ENCODE measurements at places on chromosomes 5 and 9.

GRCh38 chr5:73188764-73189531, 16.0 kb downstream of the TMEM174 start:
- DNase-seq: no peak

GRCh38 chr9:70902692-70903131, 218.7 kb downstream of the TRPM3 start:
- peak; percentile 97 for DNase-seq

DNA sequence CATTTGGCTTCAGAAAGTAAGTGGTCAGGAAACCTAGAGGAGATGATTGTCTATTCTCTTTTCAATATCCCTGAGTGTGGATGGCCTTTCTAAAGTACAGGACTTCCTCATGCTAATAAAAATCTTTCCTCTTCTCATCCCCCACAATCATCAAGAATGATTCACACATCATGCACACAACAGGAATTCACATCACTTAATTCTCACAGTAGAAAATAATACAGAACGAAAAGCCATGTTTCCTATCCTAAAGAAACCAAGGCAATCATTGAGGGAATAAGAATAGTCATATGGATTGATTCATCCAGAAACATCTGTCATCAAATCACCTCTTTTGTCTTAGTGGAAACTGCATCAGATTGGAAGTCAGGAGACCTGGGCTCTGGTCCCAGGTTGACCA, 203.1 kb upstream of the PIK3R1 start:
- DNase-seq: peak; percentile 51

GRCh38 chr5:19175776-19176570, 812.0 kb downstream of the CDH18 start:
- no peak for DNase-seq

DNA sequence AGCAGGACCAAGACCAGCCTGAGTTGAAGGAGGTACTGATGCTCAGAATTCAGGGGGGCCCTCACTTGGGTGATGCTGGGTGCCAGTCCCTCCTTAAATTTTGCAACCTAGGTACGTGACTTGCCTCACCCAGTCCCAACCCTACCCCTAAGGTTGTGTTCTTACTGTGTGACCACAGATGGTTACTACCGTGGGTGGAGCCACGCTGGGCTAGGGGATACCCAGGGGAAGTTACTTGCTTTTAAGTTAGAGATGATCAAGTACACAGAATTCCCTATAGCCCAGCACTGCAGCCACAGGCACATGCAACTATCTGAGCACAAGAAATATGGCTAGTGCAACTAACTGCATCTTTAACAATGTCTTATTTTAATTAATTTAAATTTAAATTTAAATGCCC, 32.9 kb downstream of the NXNL2 start:
- DNase-seq: no peak

- peak; percentile 67 for DNase-seq
Measured at GRCh38 chr9:80995759-80996158, 693.6 kb downstream of the TLE1 start.

DNA sequence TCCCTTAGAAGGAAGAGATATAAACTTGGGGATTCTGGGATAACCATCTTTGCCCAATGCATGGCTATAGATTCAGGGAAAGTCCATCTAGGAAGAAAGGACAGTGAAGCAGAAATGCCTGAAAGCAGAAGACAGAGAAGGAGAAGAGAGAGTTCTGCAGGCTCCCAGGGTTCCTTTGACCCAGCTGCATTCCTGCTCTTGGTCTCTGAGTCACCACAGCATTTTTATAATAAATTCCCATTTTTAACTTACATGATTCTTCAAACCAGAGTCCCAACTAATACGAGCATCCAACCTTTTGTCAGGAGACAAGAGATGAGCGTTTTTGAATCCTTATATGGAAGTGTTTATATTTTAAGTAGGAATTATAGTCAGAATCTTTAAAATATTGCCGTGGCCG, 12.0 kb upstream of the AOPEP start:
- DNase-seq: no peak

GRCh38 chr9:5869315-5870019, 21.2 kb upstream of the MLANA start:
- DNase-seq: no peak
